ENCODE measurements at places on chromosomes 13 and 19.

- DNase-seq, result no peak
Measured at GRCh38 chr13:114256547-114256946, 21.9 kb downstream of the CDC16 start.

DNA sequence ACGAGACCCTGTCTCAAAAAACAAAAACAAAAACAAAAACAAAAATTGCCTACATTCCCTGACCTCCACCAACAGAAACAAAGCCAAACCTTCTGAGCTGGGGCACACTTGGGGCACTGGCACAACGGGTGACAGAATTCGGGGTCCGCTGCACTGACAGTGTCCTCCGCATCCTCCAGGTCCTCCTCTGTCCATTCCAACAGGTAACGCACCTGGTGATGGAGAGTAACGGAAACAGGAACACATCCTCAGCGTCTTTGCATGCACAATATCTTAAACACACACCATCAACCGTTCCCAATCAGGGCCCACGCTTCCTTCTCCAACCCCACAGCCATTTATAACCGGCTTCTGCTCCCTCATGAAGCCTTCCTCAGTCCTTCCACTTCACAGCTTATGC is 34.6 kb downstream of the PDCD5 start:
- no peak for DNase-seq

DNA sequence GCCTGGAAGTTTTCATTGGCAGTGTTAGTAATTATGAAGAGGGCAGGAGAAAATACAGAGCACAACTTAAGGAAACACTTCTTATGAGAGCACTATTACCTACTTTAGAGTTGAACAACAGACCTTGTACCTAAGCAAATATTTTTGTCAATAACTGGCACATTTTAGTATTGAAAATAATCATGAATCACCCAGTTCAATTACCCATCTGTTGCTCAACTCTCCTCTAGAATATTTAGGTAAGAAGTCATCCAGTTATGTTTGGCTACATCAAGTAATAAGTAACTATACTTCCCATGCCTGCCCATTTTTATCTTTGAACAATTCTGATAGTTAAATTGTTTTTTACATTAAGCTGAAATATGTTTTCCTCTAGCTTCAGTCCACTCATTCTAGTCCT is 893.4 kb downstream of the DIAPH3 start:
- no peak for DNase-seq

GRCh38 chr13:85405316-85405897 is 393.8 kb downstream of the SLITRK6 start:
- DNase-seq, result no peak

GRCh38 chr19:37914908-37915307 is 7.9 kb downstream of the SIPA1L3 start:
- no peak for DNase-seq

GRCh38 chr13:40064154-40065097 is 409.0 kb downstream of the COG6 start:
- DNase-seq, result peak; percentile 15

GRCh38 chr19:54429545-54430227 is 14.4 kb downstream of the TTYH1 start:
- DNase-seq, result no peak

GRCh38 chr13:60572855-60573254 is 175.8 kb downstream of the TDRD3 start:
- DNase-seq, result no peak

DNA sequence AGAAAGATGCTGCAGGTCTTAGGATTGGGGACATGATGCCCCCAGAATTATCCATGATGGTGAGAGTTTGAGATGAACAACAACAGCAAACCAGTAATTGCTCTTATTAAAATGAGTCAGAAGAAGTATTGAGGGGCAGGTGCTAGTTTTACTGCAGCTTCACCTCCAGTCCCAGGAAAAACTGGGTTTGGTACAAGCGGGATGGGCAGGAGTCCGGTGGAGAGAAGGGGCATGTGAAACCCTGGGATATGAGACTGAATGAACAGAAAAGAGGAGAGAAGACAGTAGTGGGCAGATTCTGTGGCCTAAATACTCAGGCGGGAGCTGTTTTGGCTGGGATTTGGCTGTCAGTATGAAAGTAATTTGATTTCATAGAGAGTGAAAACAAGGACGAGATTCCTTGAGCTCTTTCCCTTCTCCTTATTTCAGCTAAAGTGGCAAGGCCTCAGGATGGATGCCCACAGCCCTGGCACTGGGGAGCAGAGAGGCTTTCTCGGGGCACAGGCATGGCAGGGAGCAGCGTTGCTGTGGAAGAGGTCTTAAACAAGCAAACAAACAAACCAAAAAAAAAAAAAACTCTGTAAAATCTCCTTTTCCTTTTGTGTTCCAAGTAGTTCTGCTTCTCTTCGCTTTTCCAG is 30.7 kb downstream of the NFIX start:
- DNase-seq, result no peak

GRCh38 chr13:99997702-99998214 is 16.2 kb downstream of the ZIC2 start:
- no peak for DNase-seq

DNA sequence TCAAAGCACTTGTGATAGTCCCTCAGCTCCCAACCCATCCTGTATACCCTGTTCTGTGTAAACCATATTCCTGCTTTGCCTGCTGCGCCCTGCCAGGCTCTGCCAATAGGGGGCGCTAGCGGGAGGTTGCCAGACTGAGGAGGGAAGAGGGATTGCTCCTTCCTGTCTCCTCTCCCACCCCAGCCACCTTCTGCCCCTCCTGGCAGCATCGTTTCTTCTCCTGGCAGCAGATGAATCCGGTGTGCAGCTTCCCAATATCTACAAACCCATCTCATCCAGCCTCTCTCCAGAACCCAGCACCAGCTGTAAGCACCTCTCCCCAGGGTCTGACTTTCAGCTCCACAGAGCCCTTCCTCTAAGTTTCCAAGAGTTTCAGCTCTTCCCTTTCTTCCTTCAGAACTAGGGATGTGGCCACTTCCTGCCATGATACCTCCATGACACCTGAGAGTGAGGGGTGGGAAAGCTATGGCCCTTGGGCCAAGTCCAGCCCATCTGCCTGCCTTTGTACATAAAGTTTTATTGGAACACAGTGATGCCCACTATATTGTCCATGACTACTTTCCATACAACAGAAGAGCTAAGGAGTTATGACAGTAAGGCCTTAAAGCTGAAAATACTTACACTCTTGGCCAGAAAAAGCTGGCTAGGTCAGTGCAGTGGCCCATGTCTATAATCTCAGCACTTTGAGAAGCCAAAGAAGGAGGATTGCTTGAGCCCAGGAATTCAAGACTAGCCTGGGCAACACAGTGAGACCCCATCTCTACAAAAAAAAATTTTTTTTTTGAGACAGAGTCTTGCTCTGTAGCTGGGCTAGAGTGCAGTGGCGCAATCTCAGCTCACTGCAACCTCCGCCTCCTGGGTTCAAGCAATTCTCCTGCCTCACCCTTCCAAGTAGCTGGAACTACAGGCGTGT is 34.5 kb upstream of the ATP1A3 start:
- no peak for DNase-seq

DNA sequence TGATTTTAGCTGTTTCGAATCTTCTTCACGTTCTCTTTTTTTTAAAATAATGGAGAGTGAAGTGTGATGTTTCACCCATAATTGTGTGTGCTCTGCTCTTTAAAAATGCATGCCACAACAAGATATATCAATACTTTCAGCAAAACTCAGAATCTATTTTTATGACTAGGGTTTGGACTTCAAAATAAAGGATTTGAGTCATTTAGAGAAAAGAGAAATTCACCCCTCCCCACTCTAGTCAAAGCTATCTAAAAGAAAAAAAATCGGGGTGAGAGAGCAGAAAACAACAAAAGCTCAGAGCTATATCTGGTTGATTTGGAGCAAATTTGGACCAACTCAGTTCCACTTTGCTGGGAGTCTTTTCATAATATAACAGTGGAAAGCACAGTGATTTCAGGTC is 244.5 kb downstream of the DNAJC15 start:
- no peak for DNase-seq

- no peak for DNase-seq
Measured at GRCh38 chr19:9857920-9858746, 23.0 kb downstream of the PIN1 start.

GRCh38 chr13:88074794-88075510 is 403.8 kb downstream of the SLITRK5 start:
- DNase-seq, result peak; percentile 48
